ENCODE measurements at places on chromosomes 12 and 14. TPM values are rescaled to one million over a fixed set of nuclear protein-coding genes. Genes with fewer than 3 reads are reported as not detected.
A peak's percentile ranks its signal among the peaks of the same experiment; 100 is the strongest.

GRCh38 chr12:119115296-119115905, 63.3 kb upstream of the HSPB8 start:
- peak; percentile 41 for DNase-seq

- no peak for DNase-seq
These were observed 1361.7 kb downstream of the FSCB start for GRCh38 chr14:43145361-43145760.

GRCh38 chr12:101759396-101760047, 20.3 kb upstream of the SYCP3 start:
- DNase-seq = no peak

DNA sequence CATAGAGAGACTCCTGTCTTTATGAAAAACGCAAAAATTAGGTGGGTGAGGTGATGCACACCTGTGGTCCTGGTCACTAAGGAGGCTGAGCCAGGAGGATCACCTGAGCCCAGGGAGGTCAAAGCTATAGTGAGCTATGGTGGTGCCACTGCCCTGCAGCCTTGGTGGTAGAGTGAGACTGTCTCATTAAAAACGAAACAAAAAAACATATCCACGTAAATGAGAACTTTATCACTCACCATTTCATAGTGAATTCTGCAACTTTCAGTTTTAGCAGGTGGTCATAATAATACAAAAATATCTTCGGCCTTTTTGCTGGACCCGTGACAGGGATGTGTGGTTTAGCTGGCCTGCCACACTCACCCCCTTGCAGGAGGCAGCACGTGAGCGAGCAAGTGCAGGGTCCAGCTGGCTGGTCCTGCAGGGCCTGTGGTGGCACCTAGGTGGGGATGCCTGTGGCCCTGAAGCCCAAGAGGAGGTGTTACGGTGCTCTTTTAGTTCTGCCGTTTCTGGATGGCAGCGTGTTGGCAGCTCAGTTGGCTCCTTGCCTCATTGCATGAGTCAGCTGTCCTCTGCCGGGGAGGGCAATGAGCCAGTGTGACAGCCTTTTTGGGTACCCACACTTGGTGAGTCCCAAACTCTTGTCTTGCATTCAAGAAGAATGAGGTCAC, 1330.7 kb upstream of the TMEM132C start:
- no peak for DNase-seq

GRCh38 chr12:12387501-12387900, 30.6 kb downstream of the BORCS5 start:
- DNase-seq = no peak

DNA sequence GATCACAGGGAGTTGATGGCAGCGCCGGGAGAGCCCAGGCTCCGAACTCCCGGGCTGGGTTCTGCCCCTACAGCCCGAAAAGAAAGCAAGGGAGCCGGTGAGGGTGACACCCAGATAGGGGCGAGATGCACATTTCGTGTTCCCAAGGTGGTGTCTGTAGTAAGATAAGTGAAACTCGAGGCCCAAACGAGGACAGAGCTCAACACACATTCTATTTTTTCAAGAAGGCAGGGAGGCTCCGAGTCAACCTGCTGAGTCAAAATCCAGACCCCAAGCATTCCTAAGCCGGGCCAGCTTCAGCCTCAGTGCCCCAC, 24.2 kb upstream of the YY1 start:
- no peak for DNase-seq

DNA sequence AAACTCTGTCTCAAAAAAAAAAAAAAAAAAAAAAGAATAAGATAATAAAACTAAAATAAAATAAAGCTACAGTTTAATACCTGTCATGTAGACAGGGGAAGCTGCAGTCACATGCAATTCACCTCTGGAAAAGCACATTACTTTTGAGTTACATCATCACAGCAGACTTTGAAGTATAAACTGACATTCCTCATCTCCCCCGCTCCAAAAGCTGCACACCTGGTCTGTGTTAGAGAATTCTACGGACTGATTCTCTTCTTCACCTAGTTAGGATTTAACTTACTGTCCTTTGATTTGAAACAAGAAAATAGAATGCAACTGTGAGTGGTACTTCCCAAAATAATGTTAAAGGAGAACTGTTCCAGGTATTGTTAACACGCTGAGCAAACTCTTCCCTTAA, 25.1 kb downstream of the SPPL3 start:
- DNase-seq = no peak

DNA sequence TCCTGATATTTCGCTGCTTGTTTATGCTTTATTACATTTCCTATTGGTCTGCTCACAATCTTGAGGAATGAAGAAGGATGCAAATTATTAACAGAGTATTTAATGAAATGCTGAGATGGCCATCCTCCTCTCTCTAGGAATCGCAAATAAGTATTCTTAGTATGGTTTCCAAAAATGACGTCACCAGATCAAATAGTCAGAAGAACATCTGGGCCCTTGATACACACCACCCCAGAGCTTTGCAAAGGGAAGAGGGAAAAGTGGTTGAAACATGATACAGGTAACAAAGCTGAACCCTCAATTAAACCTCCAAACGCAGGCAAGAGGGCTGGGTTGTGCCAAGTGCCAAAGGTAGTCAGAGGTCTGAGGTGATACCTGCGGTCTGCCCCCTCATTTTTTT, 107.3 kb downstream of the BCL11B start:
- peak; percentile 31 for DNase-seq

GRCh38 chr14:76088771-76089571, 62.8 kb upstream of the GPATCH2L start:
- DNase-seq = no peak

GRCh38 chr14:58272588-58273372, 25.6 kb upstream of the ARID4A start:
- DNase-seq = no peak

The KIF5A gene
- 1.9 TPM for total RNA-seq

The ARHGEF40 gene
- total RNA-seq = not detected

The MEG3 gene
- not detected for total RNA-seq

Data from activated CD8-positive, alpha-beta memory T cell treated with anti-CD3 and anti-CD28 coated beads, Interleukin-2, amount 10 ng/mL, durations not matched to agents 7 days and 5 days (primary cell).